Activated CD4-positive, alpha-beta T cell treated with anti-CD3 and anti-CD28 coated beads, Interleukin-2, amount 10 ng/mL, durations not matched to agents 7 days and 5 days (primary cell): ENCODE measurements at places on chromosomes 3 and 15.
A peak's percentile ranks its signal among the peaks of the same experiment; 100 is the strongest.

GRCh38 chr3:108091498-108092250 lies 843 bp upstream of the CD47 start:
- DNase-seq: peak; percentile 40

- DNase-seq: peak; percentile 12
Observed at GRCh38 chr3:56916716-56917360, 115.1 kb upstream of the ARHGEF3 start.

DNA sequence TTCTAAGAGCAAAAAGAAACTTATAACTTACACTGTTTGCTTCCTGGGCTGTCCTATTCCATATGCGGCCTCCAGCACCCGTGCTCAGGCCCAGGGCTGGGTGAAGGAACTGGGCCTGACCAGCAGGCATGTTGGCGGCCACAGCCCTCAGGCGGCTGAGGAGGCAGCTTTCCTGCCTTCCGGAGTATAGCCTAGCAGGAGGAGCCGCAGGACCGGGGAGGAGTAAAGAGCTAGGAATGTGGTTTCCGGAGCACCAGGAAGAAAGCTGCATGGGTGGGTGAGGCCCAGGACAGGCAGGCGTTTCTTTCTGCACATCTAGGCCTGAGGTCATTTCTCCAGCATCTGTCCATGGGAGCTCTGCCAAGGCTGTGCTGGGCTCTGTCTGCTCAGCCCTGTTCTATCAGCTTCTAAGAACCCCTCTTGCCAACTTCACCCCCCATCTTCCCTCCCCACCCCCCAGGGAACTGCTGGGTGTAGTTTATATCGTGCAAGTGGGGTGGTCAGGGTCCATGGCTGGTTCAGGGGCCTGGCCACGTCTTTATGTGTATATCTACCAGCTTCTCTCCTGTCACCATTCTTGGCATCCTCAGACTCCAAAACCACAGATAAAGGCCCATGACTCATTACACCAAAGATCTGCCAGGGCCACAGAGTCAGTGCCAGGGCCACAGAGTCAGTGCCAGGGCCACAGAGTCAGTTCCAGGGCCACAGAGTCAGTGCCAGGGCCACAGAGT lies 7.8 kb upstream of the KIF7 start:
- no peak for DNase-seq

GRCh38 chr3:189621948-189622603 lies 9.1 kb upstream of the TP63 start:
- DNase-seq: no peak
